Endodermal cell (in vitro differentiated cells): ENCODE measurements at places on chromosomes 16 and 17. TPM values are rescaled to one million over a fixed set of nuclear protein-coding genes. Genes with fewer than 3 reads are reported as not detected.

Gene CALB2
- total RNA-seq, result 1.2 to 4.1 TPM (median 1.8 TPM) in 3 replicates

Gene GLP2R
- total RNA-seq, result not detected in 3 replicates

Gene THRA
- 12.3 and 14.4 TPM in 2 replicates for total RNA-seq

Gene CD300A
- not detected in 2 replicates for total RNA-seq

Gene PRAC2
- not detected in 2 replicates for total RNA-seq

Gene ADAMTS18
- 6.4 to 7.9 TPM (median 7.3 TPM) in 3 replicates for total RNA-seq

Gene ZNF785
- total RNA-seq, result 18.6 and 24.0 TPM in 2 replicates

Gene HEATR9
- not detected in 3 replicates for total RNA-seq

Gene DYNLRB2
- 0.87 TPM in 1 of 3 replicates, not detected in the others for total RNA-seq

Gene ASGR2
- total RNA-seq, result not detected in 2 replicates
